ENCODE measurements at places on chromosomes 6 and 20.

DNA sequence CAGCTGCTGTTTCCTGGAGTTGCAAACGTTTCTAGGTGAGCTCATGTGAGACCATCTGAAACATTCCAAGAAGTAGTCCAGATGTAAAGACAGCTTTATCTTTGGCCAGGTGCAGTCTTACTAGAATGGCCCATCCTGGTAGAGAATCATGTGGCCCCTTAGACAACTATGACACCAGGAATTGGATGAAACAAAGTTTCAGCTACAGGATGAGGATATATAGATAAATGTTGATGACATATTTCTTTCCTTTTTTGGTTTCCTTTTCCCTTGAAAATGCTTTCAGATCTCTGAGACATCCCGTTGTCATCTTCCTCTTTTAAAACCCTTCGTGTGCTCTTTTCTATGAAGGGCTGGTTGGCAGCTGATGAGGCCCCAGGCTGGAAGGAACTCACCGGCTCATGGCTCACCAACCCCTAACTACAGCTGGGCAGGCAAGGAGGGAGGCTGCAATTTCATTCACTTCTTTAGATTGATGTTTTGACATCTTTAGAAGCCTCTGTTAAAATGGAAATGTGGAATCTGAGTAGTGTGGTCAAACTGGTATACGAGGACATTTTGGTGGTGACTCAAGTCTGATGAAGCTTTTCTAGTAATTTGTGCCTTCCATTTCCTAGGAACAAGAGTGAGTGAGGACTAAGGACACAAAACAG is 167.9 kb upstream of the TNFAIP3 start:
- DNase-seq, result no peak

DNA sequence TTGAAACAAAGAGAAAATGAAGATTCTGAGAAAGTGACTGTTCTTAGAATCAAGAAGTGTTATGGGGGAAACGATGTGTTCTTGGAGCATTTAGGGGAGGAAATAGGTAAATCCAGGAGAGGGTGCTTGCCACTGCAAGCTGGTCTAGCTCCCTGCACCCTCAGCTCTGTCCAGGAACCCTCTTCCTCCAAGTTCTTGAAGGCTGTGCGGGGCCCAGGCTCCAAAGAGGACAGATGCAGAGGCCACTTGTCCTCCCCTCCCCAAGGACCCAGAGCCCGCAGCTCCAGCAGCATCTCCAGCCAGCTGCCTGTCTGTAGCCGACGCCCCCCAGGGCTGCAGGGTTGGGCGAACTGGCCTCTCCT is 87.9 kb downstream of the CDC5L start:
- DNase-seq, result no peak

GRCh38 chr20:38659597-38659880 is 57.9 kb downstream of the ARHGAP40 start:
- no peak for DNase-seq

DNA sequence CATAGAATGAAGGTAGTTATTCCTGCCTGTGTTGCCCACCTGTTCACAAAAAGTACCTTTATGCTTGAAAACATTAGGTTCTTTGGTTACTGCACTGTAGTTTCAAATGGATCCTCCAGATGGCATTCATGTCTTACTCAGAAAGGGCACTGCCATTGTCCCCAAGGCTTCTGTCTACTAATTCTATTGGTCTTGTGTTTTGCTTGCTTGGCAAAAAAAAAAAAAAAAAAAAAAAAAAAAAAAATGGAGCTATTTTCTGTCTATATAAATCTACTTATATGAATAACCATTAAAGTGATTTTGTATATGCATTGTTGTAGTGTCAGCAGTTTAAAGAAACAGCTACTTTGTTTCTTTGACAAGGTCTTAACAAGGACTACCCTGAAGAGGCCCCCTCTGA is 12.7 kb upstream of the EFHC1 start:
- DNase-seq, result peak; percentile 21

GRCh38 chr6:101167638-101168037 is 225.9 kb upstream of the GRIK2 start:
- DNase-seq, result no peak

DNA sequence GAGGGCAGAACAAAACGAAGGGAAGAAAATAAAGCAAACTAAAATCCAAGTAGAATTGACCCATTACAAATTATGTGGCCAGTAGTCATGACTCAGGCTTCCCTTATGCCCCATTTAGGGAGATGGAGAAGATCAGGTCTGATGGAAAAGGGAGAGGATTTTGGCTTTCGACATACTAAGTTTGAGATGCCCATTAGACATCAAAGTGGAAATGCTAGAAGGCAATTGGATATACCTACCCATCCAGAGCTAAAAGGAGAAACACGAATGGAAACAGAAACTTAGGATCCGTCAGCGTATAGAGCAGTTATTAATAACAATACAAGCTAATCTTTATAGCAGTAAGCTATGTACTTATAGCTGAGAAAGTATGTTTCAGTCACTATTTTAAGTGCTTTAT is 4.8 kb downstream of the TRPC4AP start:
- no peak for DNase-seq

GRCh38 chr6:161772176-161772575 is 498.3 kb upstream of the AGPAT4 start:
- no peak for DNase-seq

DNA sequence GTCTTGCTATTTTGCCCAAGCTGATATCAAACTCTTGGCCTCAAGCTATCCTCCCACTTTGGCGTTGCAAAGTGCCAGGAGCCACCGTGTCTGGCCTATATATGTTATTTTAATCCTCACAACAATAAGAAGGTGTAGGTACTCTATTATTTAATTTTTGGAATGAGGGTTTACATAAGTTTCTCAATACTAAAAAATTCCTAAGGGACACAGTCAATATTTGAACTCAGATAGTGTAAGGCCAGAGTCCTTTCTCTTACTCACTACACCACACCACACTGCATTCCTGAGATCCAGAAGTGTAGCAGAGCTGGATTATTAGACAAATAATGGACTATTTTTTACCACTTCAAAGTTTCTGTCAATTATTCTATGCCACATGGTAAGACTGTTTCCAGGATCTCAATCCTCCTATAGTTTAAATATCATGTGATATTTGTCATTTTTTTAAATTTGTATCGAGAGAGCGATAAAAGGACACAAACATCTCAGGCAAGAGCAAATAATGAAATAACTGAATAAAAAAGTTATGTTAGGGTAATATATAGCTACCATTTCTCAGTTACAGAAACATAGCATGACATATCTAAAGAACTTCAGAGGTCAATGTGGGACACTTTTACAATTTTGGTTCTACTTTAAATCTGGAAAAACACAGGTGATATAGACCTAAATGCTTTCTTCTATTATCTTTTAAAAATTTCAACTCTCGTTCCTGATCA is 162.2 kb upstream of the THEMIS start:
- no peak for DNase-seq

DNA sequence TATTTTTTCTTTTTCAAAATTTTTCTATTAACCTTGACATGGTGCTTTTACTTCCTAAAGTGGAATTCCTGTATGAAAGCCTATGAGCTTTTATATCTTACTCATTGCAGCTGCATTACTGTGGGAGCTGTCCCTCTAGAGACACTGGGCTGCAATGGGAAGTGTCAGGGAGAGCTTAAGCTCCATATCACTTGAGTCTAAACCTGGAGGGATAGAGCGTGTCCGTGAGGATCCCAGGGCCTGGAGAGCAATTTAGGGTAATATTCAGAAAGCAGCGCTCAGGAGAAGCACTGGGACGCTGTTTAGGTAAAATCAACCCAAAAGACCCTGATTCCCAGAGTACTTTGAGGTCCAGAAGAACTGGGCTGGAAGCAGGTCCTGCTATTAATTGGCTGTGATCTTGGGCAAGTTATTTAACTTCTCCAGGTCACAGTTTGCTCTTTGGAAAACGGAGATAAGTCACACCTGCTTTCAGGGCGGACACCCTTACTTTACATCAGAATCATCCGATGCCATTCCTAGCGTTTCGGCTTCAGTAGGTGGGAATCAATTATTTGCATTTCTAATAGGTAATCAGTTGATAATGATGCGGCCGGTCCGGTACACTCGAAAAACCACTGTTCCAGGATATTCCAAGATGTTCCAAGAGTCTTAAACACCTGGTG is 628 bp upstream of the ERGIC3 start:
- DNase-seq, result no peak

DNA sequence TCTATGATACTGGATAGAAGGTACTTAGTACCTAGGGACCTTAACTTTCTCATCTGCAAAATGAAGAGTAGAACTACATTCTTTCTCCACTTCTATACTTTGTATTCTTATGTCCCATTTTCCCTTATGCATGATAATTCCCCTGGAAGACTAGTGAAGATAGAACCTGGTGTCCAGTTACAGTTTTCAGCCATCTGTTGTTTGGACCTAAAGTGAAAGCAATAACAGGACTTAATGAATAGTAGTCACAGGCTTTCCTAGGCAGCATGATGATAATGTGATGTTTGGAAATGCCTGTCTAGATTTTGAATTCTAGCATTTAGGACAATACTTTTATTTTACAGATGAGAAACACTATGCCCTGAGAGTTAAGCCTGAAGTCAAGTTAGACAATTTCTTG is 153.8 kb downstream of the RIMS1 start:
- DNase-seq, result no peak

DNA sequence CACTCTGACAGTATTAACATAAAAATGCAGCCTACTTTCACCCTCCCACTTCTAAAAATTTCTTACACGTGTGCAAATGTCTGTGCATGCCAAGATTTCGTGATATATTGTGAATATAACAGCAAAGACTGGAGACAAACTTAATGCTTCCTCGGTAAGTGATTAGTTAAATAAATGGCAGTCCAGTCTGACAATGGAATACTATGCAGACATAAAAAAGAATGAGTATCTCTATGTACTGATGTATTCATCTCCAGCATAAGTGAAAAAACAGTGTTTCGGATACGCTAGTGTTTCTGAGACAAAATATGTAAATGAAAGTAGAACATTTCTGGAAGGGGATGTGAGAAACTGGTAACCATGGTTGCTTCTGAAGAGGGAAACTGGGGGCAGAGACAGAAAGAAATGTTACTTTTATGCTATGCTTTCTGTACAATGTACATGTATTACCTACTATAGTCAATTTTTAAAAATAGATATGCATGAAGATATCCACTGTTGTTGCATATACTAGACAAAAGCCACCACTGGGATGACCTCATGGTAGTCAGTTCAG is 7.0 kb downstream of the SLC22A23 start:
- no peak for DNase-seq

- DNase-seq, result peak; percentile 56
Observed at GRCh38 chr6:6494677-6495076, 93.8 kb upstream of the LY86 start.

DNA sequence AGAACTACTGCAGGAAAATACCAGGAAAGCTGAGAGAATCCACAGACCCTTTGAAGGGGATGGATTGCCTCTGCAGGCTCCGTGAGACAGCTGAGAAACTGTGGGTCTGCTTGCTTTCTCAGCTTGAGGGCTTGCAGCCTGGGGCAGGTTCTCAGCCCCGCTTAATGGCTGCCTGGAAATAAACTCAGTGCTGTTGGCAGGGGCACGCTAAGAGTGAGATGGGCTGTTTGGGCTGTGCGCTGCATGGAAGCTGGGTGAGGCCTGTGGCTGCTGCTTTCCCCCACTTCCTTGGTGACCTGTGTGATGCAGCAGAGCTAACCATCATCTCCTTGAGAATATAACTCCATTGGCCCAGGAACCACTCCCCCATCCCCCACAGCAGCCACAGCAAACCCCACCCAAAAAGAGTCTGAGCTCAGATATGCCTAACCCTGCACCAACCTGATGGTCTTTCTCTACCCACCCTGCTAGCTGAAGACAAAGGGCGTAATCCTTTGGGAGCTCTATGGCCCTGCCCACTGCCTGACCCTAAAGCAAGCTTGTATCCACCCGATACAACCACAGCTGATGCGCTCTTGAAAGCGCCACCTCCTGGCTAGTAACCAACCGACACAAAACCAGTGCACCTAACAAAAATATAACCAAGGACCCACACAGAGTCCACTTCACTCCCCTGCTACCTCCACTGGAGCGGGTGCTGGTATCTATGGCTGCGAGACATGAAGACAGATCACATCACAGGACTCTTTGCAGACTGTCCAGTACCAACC is 800.6 kb upstream of the MAP3K7 start:
- DNase-seq, result no peak

DNA sequence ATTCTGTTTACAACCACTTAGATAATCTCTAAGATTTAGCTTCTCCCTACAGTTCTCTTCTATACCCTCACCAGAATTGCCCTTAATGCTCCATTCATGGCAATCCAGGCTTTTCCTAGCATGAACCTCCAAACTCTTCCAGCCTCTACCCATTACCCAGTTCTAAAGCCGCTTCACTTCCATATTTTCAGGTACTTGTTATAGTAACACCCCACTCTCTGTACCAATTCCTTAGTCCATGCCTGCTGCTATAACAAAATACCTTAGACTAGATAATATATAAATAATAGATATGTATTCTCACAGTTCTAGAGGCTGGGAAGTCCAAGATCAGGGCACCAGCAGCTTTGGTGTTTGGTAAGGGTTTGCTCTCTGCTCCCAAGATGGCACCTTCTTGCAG is 16.5 kb upstream of the TRERF1 start:
- DNase-seq, result no peak

All from NCI-H2029 treated with DMSO at 0.1 percent for 48 hours (cell line).